ENCODE measurements at places on chromosomes 4 and X. TPM values are rescaled to one million over a fixed set of nuclear protein-coding genes. Genes with fewer than 3 reads are reported as not detected.

- H3K4me3 ChIP-seq = no peak overlapping the region
- H3K36me3 ChIP-seq = peaks cover 12% of the 10 kb centered on the region
These were observed 15.9 kb downstream of the TMEM165 start for GRCh38 chr4:55411621-55412020.

DNA sequence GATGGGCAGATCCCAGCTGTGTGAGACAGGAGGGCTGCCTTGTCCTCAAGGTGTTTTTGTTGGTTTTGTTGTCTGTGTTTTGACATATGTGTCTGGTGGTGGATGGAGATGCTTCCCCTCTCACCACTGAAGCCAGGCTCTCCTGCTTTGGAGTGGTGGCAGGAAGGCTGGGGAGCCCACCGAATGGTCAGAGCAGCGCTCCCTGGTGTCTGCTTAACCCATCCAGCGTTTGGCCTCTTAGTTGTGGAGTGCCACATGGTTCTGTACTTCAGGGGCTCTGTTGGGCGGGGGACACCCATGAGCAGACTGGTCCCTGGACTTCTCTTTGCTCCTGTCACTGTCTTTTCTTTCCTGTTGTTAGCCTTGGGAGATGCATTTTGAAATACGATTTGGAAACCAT is 51.9 kb downstream of the DLG3 start:
- DNase-seq = no peak
- H3K27ac ChIP-seq = no peak overlapping the region
- H3K27me3 ChIP-seq = no peaks in the 10 kb centered on the region

DNA sequence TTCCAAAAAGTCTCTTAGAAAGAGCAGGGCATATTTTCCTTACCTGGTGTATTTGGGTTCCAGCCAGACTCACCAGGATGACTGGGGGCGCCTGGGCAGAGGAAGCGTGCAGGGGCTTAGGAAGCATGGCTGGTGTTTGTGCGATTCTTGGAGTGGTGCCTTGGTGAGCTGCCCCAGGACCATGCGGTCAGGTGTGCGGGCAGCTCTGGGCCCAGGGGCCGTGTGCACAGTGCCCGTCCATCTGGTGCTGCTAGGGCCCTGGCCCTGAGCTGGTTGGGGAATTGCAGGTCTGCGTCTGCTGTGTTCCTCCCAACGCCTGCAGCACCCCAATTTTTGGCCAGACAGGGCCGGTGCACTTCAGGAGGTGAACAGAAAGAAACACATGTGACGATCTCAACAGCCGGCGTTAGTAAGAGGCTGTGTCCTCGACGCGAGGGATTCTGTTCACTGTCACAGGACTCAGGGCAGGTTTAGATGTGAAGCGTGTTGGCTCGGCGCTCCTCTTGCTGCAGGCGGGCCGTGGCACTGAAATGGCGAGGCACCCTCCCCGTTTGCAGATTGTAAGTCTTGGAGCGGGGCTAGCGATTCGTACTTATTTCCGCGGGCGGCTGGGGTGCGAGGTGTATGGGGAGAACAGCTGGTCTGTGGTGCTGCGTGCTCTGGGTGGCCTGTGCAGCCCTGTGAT is 15.2 kb downstream of the RGS12 start:
- no peak overlapping the region for H3K4me3 ChIP-seq
- H3K27me3 ChIP-seq = no peaks in the 10 kb centered on the region
- no peak for DNase-seq
- H3K36me3 ChIP-seq = no peaks in the 10 kb centered on the region
- H3K27ac ChIP-seq = no peak overlapping the region
- H3K4me1 ChIP-seq = peaks cover 10% of the 10 kb centered on the region

- no peak overlapping the region for H3K4me3 ChIP-seq
- no peak overlapping the region for H3K27ac ChIP-seq
- no peak for DNase-seq
These were observed 54.4 kb upstream of the RELL1 start for GRCh38 chr4:37740546-37740945.

Gene VCX
- total RNA-seq = not detected

DNA sequence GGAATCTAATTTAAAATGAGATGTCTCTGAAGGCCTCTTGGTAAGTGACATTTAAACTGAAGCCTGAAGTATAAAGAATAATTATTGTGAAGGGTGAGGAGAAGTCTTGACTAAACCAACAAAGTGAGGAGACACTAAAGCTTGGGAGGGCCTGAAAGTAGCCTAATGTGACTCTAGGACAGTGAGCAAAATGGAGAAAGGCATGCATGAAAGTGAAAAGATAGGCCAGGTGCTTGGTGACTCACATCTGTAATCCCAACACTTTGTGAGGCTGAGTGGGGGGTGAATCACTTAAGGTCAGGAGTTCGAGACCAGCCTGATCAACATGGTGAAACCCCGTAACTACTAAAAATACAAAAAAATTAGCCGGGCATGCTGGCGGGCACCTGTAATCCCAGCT is 46.9 kb upstream of the SMARCAD1 start:
- no peaks in the 10 kb centered on the region for H3K36me3 ChIP-seq
- DNase-seq = no peak
- no peaks in the 10 kb centered on the region for H3K27me3 ChIP-seq
- H3K4me1 ChIP-seq = no peaks in the 10 kb centered on the region

DNA sequence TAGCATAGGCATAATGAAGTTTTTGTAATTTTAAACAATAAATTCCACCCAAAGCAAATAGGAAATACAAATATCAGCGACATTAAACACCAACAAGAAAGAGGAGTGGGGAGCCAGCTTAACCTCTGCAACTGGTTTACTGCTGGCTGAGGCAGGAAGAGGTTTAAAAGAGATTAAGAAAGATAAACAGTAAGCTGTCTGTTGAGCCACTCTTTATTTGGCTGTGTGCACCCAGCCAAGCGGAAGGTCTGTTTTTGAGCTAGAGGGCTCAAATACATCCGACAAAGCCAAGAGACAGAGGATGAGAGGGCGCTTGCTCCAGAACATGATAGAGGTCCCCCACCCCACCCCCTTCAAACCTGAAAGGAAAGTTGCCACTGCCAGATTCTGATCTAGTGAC is 191.4 kb downstream of the MGST2 start:
- H3K27ac ChIP-seq = no peak overlapping the region
- H3K27me3 ChIP-seq = no peaks in the 10 kb centered on the region
- DNase-seq = no peak
- no peaks in the 10 kb centered on the region for H3K4me1 ChIP-seq

DNA sequence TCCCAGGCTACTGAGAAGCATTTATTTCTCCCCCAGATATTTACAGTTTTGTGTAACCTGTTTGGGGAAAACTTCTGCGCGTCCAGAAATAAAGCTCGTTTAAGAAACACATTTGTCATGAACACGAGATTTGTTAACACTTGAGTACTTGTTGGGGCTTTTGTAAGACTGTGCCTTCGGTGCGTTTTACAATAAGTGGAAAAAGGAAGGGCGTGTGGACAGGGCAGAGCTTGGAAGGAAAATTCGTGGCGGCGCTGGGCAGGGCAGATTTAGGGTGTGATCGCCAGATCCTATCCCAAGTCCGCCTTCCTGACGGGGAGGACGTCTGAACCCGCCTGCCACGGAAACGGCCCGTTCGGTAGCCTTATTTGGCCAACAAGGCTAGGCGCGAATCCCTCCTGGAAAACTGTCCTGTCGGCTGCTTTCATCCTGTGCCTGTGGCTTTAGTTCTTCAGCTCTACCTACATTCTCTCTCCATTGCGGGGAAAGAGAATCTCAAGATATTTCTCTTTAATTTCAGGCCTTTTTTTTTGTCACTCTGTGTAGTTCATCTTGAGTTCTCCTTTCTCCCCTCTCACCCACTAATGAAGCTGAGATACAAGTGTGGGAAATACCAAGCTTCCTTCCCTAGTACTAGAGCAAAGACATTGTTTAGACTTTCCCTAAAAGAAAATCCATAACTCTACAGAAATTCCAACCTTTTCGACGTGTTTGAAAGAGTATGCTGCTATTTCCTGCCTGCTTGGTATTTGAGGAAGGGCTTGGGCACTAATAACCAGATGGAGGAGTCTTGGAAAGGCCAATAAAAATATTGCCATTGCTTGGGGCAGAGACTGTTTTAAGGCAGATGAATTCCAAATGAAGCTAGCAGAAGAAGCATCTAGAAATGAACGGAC is 982 bp downstream of the PDLIM5 start:
- peak overlapping the region; percentile 70 for H3K4me3 ChIP-seq
- H3K36me3 ChIP-seq = peaks cover 10% of the 10 kb centered on the region
- peaks cover 40% of the 10 kb centered on the region for H3K4me1 ChIP-seq
- peak overlapping the region; percentile 86 for H3K27ac ChIP-seq
- peak; percentile 61 for DNase-seq

Gene G6PD
- 109 TPM for total RNA-seq

DNA sequence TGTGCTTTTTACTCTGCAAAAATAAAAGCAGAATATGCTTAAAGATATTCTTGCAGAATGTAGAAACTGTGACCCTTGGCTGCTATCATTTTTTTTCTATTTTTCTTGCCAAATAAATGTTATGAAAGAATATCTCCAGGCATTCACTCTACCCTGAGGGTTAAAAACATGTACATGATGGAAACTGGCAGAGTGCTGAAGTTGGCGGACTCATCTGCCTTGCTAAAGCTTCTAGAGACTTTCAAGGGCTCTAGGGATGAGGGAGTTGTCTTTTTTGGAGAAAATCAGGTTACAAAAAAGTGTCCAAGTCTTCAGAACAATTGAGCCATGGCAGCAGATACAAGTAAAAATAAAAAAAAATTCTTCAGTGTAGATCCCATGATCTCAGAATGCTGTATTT is 40.5 kb upstream of the NRK start:
- H3K4me3 ChIP-seq = no peak overlapping the region
- no peaks in the 10 kb centered on the region for H3K4me1 ChIP-seq
- no peak for DNase-seq
- no peaks in the 10 kb centered on the region for H3K36me3 ChIP-seq
- no peak overlapping the region for H3K27ac ChIP-seq

GRCh38 chrX:53373307-53373706 is 49.1 kb downstream of the SMC1A start:
- no peak for DNase-seq
- H3K27ac ChIP-seq = no peak overlapping the region
- H3K4me1 ChIP-seq = no peaks in the 10 kb centered on the region
- H3K4me3 ChIP-seq = no peak overlapping the region
- no peaks in the 10 kb centered on the region for H3K27me3 ChIP-seq
- H3K36me3 ChIP-seq = 0 out of 2 replicates have a peak, but pooled peaks cover 3% of the 10 kb centered on the region

Gene ELOVL6
- total RNA-seq = 38.7 TPM

Gene POF1B
- 0.15 TPM for total RNA-seq

DNA sequence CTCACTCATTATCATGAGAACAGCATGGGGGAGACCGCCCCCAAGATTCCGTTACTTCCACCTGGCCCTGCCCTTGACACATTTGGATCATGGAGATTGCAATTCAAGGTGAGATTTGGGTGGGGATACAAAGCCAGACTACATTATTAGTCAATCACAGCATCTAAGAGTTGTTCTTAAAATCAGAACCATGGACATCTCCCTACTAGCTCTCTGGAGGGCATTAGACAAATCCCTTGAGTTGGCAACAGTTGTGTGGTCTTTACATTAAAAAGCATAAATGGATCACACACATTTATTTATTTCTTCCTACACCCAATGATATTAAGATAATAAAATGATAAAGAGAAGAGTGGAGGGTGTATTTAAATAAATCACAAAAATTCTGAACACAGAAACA is 262.8 kb upstream of the VCX start:
- H3K27me3 ChIP-seq = no peaks in the 10 kb centered on the region
- H3K4me1 ChIP-seq = no peaks in the 10 kb centered on the region
- H3K36me3 ChIP-seq = no peaks in the 10 kb centered on the region
- no peak overlapping the region for H3K4me3 ChIP-seq
- no peak for DNase-seq

Gene HSFX2
- total RNA-seq = not detected

GRCh38 chr4:89788206-89789072 is 48.5 kb downstream of the SNCA start:
- H3K4me1 ChIP-seq = no peaks in the 10 kb centered on the region
- no peaks in the 10 kb centered on the region for H3K27me3 ChIP-seq
- H3K36me3 ChIP-seq = no peaks in the 10 kb centered on the region
- H3K4me3 ChIP-seq = no peak overlapping the region
- no peak for DNase-seq

Gene VEGFC
- not detected for total RNA-seq

Gene SOWAHB
- total RNA-seq = 3.0 TPM

DNA sequence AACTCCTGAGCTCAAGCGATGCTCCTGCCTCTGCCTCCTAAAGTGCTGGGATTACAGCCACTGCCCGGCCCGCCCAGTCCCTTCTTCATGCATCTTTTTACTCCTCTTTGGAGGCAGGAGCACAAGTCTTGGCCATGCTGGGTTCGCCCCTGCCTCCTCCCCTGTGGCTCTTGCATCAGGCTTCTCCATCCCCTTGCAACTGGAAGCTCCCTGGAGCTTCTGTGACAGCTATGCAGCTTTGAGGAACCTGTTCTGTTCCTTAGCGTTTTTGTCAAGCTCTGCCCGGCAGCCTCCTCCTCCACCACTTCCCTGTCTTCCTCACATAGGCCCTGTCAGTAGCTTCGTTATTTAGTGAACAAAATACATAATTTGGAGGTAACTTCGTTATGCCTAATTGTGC is 73.9 kb downstream of the PSAPL1 start:
- H3K4me3 ChIP-seq = no peak overlapping the region
- no peak for DNase-seq
- H3K4me1 ChIP-seq = peaks cover 8% of the 10 kb centered on the region
- no peak overlapping the region for H3K27ac ChIP-seq
- no peaks in the 10 kb centered on the region for H3K36me3 ChIP-seq

DNA sequence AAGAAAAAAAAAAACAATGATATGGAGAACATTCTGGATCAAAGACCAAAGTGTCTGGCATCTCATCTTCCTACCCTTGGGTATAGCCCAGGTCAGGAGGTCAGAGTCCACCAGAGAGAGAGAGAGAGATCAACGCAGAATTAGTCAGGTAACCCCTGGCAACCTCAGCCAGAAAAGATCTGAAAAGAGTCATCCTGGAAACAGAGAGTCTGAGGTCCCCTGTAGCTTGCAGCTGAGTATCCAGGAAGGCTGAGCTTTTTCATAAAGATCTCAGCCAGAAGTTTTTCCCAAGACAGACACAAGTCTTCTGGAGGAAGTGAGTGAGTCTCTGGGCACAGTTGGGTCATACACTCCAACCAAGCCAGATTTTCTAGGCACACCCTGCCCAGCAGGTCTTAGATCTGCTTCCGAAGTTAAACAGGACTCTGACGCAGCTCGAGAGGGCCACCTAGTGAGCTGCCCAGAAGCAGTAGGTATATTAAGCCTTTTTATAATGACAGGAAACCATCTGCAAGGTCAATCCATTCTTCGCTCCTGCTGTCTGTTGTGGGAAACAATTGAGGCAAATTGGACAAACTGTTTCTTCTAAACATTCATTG is 35.7 kb downstream of the ACE2 start:
- peak; percentile 53 for DNase-seq
- H3K4me1 ChIP-seq = peaks cover 3% of the 10 kb centered on the region
- H3K36me3 ChIP-seq = no peaks in the 10 kb centered on the region
- H3K27ac ChIP-seq = no peak overlapping the region
- no peak overlapping the region for H3K4me3 ChIP-seq

GRCh38 chrX:53398216-53398615 is 24.2 kb downstream of the SMC1A start:
- H3K36me3 ChIP-seq = peaks cover 6% of the 10 kb centered on the region
- H3K27me3 ChIP-seq = no peaks in the 10 kb centered on the region
- H3K27ac ChIP-seq = no peak overlapping the region

Gene UGT2A2
- total RNA-seq = not detected

Measured in HCT116 (cell line).